CD8-positive, alpha-beta T cell (primary cell): ENCODE measurements at places on chromosomes 3 and 15.

DNA sequence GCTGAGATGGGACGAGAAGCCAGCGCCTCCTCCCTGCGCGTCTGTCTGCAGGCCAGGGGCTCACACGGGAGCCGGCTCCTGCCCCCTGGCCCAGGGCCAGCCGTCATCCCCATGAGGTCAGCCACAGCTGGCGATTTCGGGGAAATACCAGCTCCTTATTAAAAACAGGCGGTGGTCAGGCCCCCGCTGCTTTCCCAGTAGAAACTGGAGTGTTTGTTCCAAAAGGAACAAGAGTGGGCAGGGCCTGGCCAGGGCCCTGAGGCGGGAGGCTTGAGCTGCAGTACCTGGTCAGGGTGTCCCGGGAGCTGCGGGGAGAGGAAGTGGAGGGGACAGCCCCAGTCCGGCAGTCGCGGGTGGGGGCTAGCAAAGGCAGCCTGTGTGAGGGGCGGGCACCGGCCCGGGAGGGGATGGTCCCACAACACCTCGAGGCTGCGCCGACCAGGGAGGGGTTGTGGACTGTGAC lies 17.8 kb downstream of the MYL3 start:
- DNase-seq: no peak

- peak; percentile 82 for DNase-seq
Measured at GRCh38 chr15:40357723-40358470, at the start of gene DISP2. Gene DISP2 (plus strand): TSS chr15:40358219. CDS start chr15:40358322, 103 bp downstream.

DNA sequence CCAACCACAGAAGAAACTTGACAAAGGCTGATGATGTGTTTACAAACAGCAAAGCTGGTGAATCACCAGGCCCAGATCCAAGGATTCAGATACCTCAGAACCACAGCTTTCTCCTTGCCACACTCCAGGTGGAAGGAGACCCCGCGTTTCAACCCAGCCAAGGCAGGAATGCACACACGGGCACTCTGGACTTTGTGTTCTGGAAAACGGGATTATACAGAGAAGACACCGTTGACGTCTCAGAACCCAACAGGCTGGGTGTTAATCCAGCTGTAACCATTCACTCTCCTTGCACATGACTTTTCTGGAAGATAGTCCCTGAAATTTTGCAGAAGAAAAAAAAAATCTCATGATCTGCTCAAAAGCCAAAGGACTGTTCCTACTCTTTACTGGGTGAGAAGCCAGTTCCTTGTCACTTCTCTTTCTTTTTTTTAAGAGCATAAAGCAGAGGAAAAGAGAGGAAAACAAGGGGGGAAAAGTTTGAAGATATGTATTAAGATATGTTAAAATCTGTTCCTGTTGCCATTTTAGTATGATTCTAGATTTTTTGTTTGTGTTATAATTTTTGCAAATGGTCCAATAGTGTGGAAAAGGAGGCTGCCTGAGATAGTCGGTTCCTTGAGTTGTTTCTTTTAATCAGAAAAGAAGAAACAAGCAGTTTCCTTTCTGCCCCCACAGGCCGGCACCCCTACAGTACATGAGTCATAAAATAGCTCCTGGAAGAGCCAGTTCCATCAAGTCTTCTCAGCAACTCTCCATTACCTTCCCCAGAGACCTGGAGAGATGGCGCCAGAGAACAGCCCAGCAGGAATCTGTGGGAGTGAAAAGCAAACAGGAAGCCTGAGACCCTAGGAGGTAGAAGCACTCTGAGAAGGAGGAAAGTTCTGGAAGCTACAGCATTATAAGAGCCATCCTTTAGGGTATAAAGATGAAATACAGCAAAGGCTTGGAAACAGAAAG lies 73.1 kb downstream of the RORA start:
- no peak for DNase-seq

DNA sequence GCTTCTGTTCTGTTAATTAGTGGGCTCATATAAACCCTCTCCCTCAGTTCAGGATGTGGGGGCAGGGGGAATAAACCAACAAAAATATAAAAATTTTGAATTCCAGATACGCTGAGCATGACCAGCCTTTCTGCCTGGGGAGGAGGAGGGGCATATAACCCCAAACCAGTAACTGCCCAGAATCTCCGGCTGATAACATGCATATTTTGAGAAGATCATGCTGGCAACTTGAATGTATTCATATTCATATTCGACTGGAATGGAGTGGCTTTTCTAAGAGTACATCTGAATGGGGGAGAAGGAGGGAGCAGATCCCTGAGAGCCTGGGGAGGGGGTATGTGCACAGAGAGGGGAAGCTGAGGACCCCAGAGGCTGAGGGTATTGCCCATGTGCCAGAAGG lies 54.5 kb upstream of the LCTL start:
- no peak for DNase-seq

DNA sequence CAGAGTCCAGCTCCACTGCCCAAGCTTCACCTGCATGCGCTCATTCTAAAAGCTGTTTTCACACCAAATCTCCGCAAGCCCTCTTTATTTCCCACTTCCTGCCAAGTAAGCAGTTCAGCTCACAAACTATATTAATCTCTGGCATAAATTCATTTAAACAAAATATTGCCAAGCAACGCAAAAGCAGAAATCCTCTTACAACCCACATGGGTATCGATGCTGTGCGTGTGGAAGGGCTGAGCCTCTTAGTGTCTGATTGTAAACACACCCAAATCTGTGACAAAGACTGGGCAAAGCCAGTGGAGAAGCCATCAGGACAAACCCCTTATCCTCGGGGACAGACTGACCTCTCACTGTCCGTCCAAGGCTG lies 124.3 kb upstream of the ATP2B2 start:
- no peak for DNase-seq

DNA sequence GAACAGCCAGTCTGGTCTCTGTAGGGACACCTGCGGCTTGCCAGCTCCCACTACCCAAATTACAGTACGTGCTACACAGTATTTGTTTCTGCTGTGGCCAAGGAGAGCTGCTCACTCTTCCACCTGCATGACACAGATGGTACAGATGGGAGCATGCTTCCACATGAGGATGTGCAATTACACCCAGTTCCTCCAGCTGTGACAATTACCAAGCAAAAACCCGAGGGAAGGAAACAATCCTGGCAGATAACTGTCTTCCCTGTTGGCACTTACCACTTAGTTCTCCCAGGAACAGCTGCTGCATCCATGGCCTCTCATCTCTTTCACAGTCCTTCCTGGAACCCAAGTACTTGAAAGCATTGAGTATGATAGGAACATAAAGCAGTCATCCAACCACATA lies 34.4 kb downstream of the DET1 start:
- no peak for DNase-seq

DNA sequence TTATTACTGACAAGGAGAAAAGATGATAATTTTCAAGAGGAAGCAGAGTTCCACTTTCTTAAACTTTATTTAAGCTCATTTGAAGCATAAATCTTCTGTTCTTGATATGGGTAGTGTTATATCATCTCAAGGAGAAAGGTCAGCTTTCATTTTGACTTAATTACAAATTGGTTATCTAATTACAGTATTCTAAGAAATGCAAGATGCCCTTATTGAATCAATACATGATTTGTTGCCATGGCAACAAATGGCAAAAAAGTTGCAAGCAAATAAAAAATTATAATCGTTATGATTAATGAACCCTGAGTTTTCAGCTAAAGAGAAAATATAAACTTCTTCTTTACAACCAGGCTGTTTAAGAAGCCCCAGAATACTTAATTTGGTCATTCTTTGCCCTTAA lies 622.7 kb downstream of the RBMS3 start:
- DNase-seq: no peak

DNA sequence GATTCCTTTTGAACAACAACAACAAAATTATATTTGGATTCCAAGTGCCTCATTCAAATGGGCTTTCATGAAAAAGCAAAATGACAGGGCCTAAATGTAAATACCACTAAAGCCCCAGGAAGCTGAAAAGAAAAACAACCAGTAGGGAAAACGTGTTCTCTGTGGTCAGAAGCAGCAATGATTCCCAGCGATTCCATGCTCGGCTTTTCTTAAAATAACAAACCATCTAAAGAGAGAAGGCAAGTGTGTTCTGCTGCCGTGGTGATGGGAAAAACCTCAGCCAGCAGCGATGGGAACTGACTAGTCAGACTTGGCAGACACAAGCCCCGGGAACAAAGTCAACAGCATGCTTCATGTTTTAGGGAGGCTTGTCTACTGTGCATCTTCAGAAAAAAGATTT lies 153.6 kb downstream of the TNIK start:
- no peak for DNase-seq

GRCh38 chr15:51131596-51132290 lies 37.0 kb upstream of the TNFAIP8L3 start:
- no peak for DNase-seq

DNA sequence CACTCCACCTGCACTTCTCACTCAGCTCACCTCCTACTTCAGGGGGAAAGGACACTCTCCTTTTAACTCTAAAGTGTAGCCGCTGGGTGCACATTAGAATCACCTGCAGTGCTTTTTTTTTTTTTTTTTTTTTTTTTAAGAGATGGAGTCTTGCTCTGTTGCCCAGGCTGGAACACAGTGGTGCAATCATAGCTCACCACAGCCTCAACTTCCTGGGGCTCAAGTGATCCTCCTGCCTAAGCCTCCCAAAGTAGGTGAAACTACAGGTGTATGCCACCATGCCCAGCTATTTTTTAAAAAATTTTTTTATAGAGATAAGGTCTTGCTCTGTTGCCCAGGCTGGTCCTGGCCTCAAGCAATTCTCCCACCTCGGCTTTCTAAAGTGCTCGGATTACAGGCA lies 20.8 kb downstream of the GRAMD2A start:
- DNase-seq: no peak

- DNase-seq: no peak
Measured at GRCh38 chr3:166456286-166456685, 619.1 kb upstream of the BCHE start.

DNA sequence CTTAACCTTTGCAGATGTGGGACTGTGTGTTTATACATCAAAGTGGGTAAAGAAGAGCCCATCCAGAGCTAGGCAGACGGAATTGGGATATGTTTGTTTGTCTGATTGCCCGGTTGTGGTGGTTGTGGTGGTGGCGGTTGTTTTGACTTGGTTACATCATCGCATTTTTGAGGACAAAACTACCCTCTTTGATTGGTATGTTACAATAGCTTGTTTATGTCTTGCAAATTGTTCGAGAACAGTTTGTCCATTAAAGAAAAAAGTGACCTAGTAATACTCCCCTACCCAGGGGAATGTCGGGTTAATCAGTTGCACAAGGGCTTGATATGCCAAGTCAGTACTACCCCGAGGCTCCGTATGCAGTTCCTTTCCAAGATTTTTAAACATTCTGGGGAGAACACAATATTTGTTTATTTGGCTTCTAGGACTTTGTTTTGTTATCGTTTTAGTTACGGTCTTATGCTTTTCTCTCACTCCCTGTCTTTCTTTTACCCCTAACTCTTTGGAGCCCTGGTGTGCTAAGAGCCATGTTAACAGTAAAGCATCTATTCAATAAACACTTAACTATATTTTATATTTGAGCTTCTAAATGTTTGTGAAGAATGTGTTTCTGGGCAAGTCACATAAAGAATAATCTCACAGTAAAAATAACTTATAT lies 315.4 kb downstream of the LPP start:
- no peak for DNase-seq

GRCh38 chr3:129441782-129442181 lies 1.8 kb downstream of the IFT122 start:
- DNase-seq: no peak

GRCh38 chr3:116288485-116288884 lies 156.8 kb downstream of the LSAMP start:
- no peak for DNase-seq

- no peak for DNase-seq
Measured at GRCh38 chr3:34106379-34106778, 307.9 kb downstream of the PDCD6IP start.

DNA sequence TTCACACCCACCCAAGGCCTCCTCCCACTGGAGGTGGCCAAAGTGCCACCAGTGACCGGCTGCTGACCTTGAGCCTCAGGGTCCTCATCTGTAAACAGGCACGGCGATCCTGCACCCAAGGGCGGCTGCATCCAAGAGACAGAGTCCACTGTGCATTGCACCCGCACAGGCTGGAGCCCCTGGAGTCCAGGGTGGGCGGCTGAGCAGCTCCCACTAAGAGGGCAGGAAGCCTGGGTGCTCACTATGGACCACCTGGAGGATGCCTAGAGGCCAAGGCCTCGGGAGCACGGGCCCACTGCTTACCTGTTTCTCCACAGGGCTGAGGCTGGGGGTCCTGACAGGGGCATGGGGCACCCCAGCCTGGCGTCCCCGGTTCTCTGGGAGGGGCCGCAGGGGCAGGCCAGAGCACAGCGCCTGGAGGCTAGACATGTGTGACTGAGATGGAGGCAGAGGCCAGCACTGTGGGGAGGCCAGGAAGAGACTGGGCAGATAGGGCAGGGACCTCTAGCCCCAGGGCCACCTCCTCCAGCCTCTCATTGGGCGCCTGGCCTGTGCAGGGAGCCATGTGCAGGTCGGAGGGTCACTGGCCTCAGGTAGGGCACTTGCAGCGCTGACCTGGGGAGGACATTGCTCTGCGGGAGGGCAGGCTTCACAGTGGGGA lies at the start of gene UROC1:
UROC1 (minus strand) TSS at position 483 of the 661 bp plus-strand sequence; CDS start at position 429, 54 bp downstream.
- DNase-seq: no peak
